ENCODE measurements at places on chromosomes 7 and 10.

DNA sequence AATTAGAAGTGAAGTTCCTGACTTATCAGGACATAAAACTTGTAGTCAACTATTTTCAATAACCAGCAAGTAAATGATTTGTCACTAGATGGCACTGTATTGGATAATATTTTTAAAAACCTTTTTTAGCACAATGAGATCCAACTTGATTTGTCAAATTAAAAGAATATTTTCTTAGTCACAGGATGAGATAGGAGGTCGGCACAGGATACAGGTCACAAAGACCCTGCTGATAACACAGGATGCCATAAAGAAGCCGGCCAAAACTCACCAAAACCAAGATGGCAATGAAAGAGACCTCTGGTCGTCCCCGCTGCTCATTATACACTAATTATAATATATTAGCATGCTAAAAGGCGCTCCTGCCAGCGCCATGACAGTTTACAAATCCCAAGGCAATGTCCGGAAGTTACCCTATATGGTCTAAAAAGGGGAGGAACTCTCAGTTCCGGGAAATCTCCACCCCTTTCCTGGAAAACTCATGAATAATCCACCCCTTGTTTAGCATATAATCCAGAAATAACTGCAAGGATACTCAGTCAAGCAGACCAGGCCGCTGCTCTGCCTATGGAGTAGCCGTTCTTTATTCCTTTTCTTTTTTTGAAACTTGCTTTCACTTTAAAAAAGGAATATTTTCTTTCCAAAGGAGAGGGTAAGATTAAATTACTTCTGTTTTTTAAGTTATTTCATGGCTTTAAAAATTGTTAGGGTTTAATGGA, 255.7 kb upstream of the MKLN1 start:
- no peak for DNase-seq

DNA sequence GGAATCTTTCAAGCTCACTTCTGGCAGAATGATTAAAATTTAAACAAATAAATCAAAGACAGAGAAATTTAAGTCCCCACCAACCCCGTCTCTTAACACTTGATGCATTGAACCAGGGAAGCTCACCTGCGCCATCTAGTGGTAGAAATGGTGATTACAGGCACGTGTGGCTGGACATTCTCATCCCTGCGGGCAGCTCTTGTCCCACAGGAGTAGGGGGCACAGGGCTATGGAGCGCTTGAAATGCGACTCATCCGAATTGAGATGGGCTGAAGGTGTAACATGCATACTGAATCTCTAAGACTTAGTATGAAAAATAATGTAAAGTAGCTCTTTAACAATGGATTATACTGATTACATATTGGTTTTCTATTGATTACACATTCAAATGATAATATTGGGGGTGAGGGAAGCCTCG, 24.8 kb upstream of the SLIT1 start:
- peak; percentile 63 for DNase-seq

DNA sequence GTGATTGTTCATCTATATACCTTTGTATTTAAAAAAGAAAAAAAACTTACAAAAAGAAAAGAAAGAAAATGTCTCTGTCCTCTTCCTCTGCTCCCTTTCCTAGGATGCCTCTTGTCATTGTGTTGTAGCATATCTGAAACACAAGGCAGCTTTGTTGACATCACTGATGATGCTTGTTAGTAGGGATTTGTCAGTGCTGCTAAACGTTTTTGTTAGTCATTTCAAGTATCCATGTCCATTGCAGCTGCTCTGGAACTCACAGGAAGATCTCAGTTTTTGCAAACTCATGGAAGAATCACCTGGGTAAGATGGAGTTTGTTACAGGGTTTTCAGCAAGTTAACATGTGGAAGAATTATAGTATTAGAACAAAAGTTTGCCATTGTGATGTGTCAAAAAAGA, 123.6 kb downstream of the CCSER2 start:
- DNase-seq: no peak

GRCh38 chr10:79266084-79266483, 81.2 kb upstream of the PPIF start:
- DNase-seq: no peak

DNA sequence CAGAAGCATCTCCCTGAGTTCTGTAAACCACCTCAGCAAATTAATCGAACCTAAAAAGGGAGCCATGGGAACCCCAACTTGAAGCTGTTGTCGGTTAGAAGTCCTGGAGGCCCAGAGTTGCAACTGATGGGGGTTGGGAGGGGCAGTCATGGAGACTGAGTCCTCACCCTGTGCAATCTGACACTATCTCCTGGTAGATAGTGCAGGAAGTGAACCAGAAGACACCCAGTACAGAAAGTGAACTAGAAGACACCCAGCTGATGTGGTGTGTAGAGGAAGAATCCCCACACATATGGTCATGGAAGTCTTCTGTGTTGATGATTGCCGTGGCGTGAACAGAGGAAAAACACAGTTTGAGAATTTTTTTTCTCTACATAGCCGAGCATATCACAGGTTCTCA, 58.8 kb upstream of the SRRM3 start:
- peak; percentile 54 for DNase-seq

DNA sequence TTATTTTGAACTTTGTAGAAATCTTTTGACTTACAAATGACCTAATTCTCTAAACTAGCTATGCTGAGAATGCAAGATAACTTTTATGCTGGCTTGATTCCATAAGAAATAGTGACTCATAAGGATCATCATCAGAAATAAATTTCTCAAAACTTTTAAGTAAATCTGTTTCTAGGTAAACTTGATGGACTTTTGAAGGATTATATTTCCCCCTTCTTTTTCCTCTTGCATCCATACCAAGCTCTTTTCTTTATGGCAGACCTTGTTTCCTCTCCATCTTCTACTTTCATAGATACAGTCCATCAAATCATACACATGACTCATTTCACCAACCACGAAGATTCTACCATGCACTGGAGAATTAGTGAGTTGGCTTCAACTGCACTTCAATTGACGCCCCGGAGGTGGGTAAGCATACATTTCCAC, 336.3 kb downstream of the KCNMA1 start:
- no peak for DNase-seq

- DNase-seq: no peak
Observed at GRCh38 chr7:148964483-148965267, 63.6 kb downstream of the PDIA4 start.

GRCh38 chr10:113359655-113360054, 193.2 kb upstream of the HABP2 start:
- no peak for DNase-seq

GRCh38 chr7:25569765-25570164, 341.5 kb upstream of the NPVF start:
- DNase-seq: no peak

DNA sequence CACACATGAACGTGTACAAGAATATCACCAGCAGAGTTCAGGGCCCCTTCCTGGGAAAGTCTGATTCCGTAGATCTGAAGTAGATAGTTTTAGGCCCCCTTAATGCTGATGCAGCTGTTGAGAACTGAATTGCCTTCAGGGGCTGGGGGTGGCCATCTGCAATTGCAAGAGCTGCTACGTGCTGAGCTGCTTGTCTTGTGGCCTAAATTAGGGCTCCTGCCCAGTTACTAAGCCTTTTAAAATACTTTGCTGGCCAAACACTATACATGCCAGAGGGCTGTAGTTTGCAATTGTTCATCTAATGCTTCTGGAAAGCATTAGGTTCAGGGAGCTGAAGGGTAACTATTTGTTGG, 71.7 kb downstream of the TMEM178B start:
- no peak for DNase-seq

DNA sequence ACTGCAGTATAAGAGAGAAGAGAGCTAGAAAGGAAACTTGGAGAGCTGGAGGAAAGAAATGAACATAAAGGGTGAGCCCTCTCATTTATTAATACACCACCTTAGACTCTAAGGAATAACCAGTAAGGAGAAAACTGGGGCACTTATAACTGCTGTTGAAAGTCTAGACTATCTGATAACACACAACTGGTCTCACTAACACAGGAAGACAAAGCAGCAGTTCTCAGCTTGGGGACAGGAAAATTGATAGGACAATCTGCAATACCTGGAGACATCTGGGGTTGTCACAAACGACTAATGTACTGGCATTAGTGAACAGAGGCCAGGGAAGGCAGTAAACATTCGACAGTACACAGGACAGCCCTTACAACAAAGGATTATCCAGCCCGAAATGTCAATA, 6.8 kb downstream of the ELMO1 start:
- no peak for DNase-seq

DNA sequence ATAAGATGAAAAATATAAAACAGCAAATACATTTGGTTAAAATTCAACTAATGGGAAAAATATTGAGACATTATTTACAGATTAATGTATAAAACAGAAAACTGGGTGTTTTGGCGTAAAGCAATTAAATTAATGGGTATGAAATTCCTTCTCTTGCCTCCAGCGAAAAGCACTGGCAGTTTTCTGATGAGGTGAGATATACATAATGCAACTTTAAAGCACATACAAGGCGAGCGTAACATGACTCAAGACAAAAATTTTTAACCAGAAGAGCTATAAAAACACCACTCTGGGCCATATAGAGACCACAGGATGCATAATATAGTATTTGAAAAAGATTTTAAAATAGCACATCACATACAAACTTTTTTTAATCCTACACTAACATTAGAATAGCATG, 120.6 kb downstream of the ODAD2 start:
- DNase-seq: no peak

GRCh38 chr10:75400771-75401568, 594 bp downstream of the ZNF503 start:
- no peak for DNase-seq

GRCh38 chr10:29539412-29539811, 95.4 kb downstream of the SVIL start:
- no peak for DNase-seq

GRCh38 chr7:116231949-116232348, 21.6 kb downstream of the TES start:
- no peak for DNase-seq

DNA sequence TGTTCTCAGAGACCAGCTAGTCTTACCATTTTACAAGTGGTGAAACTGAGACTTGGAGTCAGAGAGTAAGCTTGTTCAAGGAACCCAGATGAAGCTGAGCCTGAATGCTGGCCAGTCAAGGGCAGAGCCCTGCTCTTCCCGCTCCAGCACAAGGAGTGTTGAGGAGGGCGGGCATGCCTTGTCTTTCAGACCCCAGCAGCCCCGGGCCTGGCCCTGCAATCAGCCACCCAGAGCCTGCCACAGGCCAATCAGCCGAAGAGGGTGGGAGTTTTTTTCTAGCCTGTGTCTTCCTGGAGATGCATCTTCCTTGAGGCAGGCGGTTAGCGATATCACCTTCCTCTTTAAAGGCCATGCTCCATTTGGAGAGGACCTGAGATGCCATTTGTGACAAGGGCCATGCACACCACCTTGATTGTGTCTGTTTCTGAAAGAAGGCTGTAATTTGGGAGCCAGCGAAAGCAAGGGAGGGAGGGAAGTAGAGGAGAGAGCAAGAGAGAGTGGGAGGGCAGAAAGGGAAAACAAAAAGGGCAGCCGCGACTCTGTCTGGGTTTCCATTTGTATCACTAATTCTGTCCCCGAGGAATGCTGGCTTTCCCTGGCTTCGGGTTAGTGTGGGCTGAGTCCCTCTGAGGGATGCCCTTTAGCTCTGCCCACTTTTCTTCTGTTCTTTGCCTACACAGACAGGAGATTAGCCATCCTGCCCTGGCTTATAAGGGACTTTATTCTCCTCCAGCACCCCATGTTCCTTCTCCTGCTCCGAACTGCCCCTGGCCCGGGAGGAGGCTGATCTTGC, 8.0 kb downstream of the CDH23 start:
- no peak for DNase-seq

GRCh38 chr10:114311023-114311422, 72.0 kb downstream of the VWA2 start:
- DNase-seq: no peak

DNA sequence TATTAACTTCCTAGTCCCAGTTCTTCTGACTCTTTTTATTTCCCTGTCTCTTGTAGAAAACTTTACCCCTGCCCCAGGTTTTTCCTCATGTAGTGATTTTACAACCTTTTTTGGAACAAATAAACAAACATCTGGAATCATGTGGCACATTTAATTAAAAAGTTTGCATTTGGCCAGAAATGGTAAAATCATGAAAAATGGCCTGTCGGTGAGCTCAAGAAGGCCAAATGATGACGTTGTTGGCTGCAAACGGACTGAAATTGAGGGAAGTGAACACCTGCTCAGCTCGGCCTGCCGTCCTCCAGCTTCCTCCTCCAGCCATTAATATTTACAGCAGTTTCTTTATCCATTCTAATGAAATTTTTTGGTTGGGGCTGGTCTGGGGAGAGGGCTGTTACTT, 902.8 kb downstream of the LRMDA start:
- no peak for DNase-seq

DNA sequence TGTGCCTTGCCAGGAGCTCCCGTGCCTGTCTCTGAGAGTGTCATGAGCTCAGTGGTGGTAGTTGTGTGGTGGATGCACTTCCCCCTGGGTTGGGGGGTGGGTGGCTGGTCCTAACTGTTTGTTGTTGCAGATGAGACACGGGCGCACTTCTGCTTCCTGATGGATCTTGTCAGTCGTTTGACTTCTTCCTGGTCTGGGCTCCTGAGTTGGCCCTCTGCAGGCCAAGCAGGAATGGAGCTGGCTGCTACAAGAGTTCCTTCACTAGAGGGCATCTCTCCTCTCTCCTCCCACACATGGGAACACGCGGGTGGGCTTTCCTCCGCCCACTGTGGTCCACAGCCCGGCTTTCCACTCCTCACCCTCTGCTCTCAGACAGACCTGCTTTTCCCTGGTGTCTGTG, 82.0 kb downstream of the BMS1 start:
- no peak for DNase-seq

DNA sequence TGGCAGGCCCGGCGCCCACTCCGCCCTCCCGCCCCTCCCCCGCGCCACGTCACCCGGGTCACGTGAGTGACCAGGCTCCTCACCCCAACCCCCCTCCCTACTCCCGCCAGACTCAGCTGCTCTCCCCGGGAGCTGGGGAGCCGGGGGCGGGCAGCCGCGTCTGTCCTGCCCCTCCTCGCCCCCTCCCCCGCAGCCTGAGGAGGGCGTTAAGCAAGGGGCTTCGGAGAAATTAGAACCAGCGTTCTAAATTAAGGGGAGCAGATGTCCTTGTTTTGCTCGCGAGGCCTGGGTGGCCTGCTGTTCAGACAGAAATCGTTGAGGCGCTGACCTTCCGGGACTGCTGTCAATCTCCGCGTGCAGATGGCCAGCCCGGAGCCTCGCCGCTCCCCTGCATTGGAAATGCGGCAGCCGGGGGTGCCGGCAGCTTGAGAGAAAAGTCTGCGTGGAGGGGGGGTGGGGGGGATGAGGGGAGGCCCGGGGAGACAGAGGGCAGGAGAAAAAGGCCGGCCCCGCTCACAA, 102.2 kb upstream of the ZNF438 start:
- DNase-seq: peak; percentile 56

DNA sequence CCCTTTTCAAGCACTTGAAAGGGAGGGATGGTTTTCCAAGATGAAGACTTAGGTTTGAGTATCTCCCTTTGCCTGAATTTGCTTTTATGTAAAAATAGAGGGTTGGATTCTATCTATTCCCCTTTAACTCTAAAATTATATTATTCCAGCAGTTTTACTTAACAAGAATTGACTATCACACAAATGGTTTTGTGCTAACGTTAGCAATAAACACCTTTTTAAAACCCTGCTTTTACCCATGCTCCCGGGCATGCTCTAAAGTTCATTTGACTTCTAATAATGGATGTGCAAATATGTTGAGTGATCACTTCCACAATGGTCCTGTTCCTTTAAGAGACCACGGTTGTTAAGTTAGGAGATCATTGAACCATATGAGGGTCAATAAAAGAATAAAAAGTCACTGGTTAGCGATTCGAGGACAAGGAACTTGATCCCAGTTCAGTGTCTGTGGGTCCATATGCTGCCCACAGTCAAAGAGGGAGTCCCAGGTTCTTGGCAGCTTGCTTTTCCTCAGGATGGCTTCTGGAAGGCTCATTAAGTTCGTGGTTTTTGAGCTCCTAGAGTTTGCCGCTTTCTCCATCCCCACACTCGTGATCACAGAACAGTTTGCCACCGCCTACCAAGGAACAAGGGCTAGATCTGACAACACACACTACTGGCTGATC, at the start of gene TMEM236:
TSS of gene TMEM236 (plus strand) at position 421 of the 665 bp plus-strand sequence. CDS start at position 516, 95 bp downstream.
- no peak for DNase-seq

All from T-helper 1 cell (primary cell).